ENCODE measurements at places on chromosomes 12 and 14.

- no peak for DNase-seq
Observed at GRCh38 chr14:58769011-58769643, 131.4 kb downstream of the DACT1 start.

DNA sequence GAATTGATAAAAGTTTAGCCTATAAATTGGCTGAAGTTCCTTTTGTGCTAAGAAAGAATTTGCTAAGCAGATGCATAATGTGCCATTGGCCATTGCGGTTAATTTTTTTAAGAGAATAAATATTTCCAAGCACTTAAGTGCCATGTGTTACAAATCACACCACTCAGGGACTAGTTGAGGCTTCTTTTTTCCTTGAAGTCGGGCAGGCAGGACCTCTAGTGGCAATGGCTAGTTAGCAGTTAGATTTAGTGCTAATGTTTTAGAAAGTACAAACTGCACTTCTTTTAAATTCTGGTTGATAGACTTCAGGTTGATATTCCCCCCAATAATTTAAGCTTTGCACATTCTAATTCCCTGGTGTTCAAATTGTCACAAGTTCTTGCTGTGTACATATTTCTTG is 294.3 kb downstream of the APAF1 start:
- DNase-seq = peak; percentile 1

DNA sequence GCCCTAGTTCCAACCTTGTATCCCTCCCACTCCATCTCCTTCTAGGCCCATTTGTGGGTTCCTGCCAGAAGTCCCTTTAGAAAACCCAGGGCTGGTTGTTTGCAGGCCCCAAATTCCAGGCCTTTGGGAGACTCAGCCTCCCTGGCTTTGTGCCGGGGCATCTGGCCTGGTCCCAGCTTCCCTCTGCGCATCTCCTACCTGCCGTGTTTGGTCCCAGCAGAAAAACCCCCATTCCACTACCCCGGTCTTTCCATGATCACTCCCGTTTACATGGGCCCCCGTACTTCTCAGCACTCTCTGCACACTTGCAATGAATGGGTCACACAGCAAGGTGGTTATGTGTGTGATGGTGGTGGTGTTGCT is 15.3 kb downstream of the KMT5A start:
- DNase-seq = no peak

GRCh38 chr12:6328945-6329702 is 12.8 kb downstream of the TNFRSF1A start:
- no peak for DNase-seq

- DNase-seq = no peak
Observed at GRCh38 chr12:99138393-99138792, 493.3 kb downstream of the APAF1 start.

- no peak for DNase-seq
Observed at GRCh38 chr12:1927751-1928351, 9.4 kb upstream of the CACNA2D4 start.

GRCh38 chr12:97650242-97650641 is 187.6 kb downstream of the RMST start:
- DNase-seq = no peak

DNA sequence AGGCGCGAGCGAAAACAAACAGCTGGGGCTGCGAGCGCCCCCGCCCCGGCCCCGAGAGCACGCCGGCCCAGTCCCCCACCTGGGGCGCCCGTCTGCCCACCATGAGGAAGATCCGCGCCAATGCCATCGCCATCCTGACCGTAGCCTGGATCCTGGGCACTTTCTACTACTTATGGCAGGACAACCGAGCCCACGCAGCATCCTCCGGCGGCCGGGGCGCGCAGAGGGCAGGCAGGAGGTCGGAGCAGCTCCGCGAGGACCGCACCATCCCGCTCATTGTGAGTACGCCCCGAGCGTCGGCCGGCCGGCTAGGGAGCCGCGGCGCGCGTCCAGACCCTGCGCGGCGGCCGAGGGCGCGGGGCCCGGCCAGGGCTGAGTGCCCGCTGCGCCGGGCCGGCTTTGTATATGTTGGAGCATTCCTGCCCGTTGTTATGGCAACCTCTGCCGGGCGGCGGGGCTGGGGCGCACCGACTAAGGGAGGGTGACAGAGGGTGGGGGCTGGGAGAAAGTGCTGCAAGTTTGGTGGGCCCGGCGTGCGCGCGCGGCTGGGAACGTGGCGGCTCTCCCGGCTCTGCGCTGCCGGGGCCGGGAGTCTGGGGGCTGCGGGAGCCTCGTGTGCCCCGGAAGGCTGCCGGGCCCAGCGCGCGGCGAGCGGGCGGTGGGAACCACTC is 367 bp downstream of the GALNT16 start:
- DNase-seq = peak; percentile 20

- no peak for DNase-seq
Observed at GRCh38 chr14:104694991-104695659, 5.7 kb downstream of the INF2 start.

DNA sequence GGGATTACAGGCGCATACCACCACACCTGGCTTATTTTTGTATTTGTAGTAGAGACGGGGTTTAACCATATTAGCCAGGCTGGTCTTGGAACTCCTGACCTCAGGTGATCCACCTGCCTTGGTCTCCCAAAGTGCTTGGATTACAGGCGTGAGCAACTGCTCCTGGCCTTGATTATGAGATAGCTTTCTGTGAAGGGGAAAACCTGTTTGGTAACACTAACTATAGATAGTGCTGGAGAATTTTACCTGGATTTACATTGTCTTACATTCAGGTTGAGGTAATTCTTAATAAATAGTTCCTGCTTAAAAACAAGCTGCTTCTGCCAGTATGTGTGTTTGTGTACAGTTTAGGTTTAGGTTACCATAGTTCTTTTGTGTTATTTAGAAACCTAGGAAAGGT is 77.1 kb downstream of the MON2 start:
- DNase-seq = no peak

DNA sequence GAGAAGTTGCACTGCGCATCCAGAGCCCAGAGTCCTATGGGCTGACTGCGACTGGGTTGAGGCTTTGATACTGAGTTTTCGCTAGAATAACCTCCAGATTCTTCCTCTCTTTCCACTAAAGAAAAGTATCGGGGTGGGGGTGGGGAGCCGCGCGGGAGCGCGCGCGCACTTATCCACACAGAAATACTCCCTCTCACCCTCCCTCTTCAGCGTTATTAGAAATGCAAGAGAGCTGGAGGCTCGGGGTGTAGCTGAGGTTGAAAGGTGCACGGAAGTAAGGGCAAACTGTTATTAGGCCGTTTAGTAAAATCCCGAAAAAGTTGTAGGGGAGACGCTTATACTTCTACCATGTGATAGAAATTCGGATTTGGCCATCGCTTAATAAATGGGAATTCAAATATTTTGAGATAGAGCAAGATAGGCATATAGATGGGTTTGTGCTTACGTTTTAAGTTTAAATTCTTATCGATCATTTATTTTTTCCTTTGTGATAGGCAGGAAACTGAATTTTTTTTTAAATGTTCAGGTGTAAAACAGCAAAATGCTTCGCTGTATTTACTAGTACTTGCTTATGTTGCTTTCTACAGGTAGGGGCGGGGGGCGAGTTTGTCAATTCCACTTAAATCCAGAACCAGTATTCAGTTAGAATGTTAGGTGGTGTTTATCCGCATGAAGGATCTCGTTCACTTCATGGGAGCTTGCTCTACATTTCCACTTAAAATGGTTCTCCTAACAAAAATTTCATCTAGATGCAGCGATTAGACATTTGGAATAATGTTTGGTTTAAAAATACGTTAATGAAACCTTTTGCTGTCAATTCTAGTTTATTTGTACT is 1.1 kb downstream of the ARHGAP5 start:
- DNase-seq = peak; percentile 54

DNA sequence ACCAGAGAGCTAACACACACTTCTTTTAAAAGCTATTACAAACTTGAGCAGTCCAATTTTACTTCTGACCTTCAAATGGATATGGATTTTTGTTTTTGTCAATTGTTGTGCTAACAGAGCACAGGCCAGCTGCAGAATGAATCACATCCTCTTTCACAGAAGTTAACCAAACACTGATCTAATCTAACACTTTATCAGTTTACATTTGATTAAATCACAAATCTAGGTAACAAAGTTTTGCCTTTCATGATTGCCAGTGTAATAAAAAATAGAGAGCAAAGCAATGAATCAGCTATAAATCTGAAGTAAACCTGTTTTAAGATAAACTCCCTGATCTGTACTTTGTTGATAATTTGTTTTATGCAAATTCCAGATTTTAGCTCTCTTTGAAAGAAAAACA is 273.1 kb upstream of the RGS6 start:
- no peak for DNase-seq

GRCh38 chr14:67137744-67138371 is 51.4 kb upstream of the GARIN2 start:
- DNase-seq = no peak

GRCh38 chr12:106774808-106775524 is 484 bp downstream of the RIC8B start:
- DNase-seq = no peak

- no peak for DNase-seq
Observed at GRCh38 chr12:40575987-40576386, 116.3 kb upstream of the CNTN1 start.

GRCh38 chr12:19302100-19302640 is 137.1 kb upstream of the AEBP2 start:
- DNase-seq = no peak

- no peak for DNase-seq
Observed at GRCh38 chr12:82874945-82875344, 188.2 kb downstream of the TMTC2 start.

GRCh38 chr14:101250336-101250947 is 310.9 kb upstream of the DIO3 start:
- no peak for DNase-seq

- no peak for DNase-seq
Observed at GRCh38 chr14:95018821-95019220, 138.5 kb downstream of the DICER1 start.

DNA sequence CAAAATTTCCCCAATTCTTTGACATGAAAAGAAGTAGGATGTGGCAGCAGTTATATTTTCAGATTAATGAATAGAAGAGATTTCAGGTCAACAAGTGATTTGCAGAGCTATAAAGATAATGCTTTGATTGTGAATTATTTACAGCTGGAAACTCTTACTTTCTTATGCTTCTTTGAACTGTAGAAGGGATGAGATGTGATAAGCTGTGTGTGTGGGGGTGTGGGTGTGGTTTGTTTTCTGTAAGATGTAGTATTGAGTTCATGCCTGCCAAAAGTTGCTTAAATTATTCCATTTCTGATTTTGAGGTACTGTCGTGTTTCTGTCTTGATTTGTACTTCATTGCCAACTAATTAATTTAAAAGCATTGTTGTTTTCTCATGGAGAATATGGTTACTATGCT is 22.7 kb downstream of the AEBP2 start:
- DNase-seq = no peak

DNA sequence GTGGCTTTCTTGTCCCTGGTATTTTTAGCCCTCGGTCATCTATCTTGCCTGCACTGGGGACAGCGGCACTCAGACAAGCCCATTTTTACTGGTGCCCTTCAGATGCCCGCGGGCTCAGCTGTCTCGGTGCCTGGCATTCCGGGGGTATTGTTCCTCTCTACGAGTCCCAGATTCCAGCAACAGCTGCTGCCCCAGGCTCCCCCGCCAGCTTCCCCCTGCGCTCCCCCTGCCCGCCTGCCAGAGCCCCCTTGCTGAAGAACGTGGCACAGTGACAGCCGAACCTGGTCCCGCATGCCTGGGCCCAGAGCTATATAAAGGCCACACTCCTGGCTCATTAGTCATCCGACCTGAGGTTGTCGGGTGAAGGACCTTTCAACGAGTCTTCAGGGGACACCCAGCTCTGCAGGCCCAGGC is 10.9 kb upstream of the MYL2 start:
- DNase-seq = no peak

Data from hematopoietic multipotent progenitor cell (in vitro differentiated cells).